Skeletal muscle tissue (tissue), 5 donors: ENCODE measurements at places on chromosomes 12 and 14. TPM values are rescaled to one million over a fixed set of nuclear protein-coding genes. Genes with fewer than 3 reads are reported as not detected.

Gene SCN8A
- total RNA-seq, result 0.52 TPM

Gene TSPAN8
- 3.7 TPM for total RNA-seq

Gene PPM1H
- 4.2 TPM for total RNA-seq

Gene HOXC9
- 4.2 TPM for total RNA-seq

Gene FAM181A
- not detected for total RNA-seq

Gene PAWR
- 8.4 TPM for total RNA-seq

Gene TTC9
- 1.0 TPM for total RNA-seq

Gene LIN7A
- 1.6 TPM for total RNA-seq

Gene ANO2
- 4.7 TPM for total RNA-seq

Gene HOXC11
- total RNA-seq, result 0.52 TPM

Gene PIWIL1
- total RNA-seq, result not detected

Gene SSTR1
- under 0.01 TPM for total RNA-seq
